ENCODE measurements at places on chromosomes 4 and X. TPM values are rescaled to one million over a fixed set of nuclear protein-coding genes. Genes with fewer than 3 reads are reported as not detected.

DNA sequence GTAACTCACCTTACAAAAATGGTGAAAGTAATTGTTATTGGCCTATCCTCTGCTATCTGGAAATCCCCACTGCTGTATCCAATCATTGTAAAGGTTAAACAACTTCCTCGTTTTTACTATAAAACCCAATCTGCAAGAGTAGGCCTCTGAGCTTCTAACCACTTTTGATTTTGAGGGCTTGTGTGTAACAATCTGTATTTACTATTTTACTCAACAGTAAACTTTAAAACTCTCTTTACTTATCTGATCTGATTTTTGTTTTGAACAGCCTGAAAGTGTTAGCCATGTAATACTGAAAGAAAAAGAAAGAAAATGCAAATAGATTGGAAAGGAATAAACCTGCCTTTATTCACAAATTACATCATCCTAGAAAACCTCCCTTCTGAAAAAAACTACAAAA is 63.1 kb downstream of the SLC10A7 start:
- no peaks in the 10 kb centered on the region for H3K27me3 ChIP-seq
- no peak for DNase-seq
- no peaks in the 10 kb centered on the region for H3K36me3 ChIP-seq
- H3K27ac ChIP-seq = no peak overlapping the region
- peaks cover 8% of the 10 kb centered on the region for H3K4me1 ChIP-seq

GRCh38 chr4:145613566-145614232 is 5.5 kb upstream of the MMAA start:
- H3K27me3 ChIP-seq = no peaks in the 10 kb centered on the region
- DNase-seq = no peak
- no peak overlapping the region for H3K4me3 ChIP-seq
- H3K36me3 ChIP-seq = no peaks in the 10 kb centered on the region
- H3K27ac ChIP-seq = no peak overlapping the region
- H3K4me1 ChIP-seq = peaks cover 5% of the 10 kb centered on the region

- H3K27ac ChIP-seq = no peak overlapping the region
- no peaks in the 10 kb centered on the region for H3K36me3 ChIP-seq
- H3K27me3 ChIP-seq = no peaks in the 10 kb centered on the region
These were observed 233.2 kb downstream of the EPHA5 start for GRCh38 chr4:65437102-65437501.

DNA sequence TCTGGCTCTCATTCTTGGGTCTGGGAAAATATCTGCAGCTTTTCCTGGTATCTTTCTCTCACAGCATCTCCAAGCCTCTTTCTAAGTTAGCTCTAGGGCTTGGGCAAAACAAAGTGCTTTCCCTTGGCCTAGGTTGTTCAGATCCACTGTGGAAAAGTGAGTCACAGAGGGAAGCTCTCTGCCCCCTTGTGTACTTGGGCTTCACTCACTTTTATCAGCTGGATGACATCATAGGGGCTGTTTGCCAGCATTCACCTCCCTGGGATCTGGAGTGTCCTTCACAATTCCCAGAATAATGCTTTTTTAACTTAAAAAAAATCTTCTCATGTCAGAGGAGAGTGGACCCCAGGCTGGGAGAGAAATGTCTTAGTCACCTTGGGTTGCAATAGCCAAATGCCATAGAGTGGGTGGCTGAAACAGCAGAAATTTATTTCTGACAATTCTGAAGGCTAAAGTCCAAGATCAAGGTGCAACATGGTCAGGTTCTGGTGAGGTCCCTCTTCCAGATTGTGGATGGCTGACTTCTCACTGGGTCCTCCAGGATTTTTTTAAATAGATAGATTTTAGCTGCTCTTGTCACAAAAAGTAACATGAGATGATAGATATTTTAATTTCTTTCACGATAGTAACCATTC is 247.8 kb downstream of the SH2D1A start:
- H3K4me1 ChIP-seq = no peaks in the 10 kb centered on the region
- H3K4me3 ChIP-seq = no peak overlapping the region
- H3K27ac ChIP-seq = no peak overlapping the region
- H3K27me3 ChIP-seq = no peaks in the 10 kb centered on the region
- H3K36me3 ChIP-seq = no peaks in the 10 kb centered on the region
- no peak for DNase-seq

DNA sequence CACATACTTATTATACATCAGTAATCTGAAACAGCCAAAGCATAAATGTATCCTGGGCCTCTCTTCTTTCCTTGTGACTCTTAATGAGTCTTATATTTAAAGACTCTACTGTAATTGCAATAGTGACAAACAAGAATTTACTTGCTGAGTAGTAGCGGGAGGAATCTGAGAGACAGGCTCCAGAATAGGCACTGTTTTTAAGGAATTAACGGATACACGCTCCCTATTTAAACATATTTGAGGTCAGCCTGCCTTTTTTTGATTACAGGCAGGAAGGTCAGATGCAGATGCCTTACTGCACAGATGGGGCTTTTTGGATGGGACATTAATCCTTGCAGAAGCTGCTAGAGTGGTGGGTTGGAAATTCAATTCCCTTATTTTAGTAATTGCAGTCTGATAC is 196.3 kb upstream of the ANXA3 start:
- H3K4me1 ChIP-seq = peaks cover 18% of the 10 kb centered on the region
- no peaks in the 10 kb centered on the region for H3K36me3 ChIP-seq
- H3K27ac ChIP-seq = no peak overlapping the region
- DNase-seq = no peak
- H3K4me3 ChIP-seq = no peak overlapping the region
- no peaks in the 10 kb centered on the region for H3K27me3 ChIP-seq

UGT2A3 gene
- total RNA-seq = not detected

- no peaks in the 10 kb centered on the region for H3K36me3 ChIP-seq
- no peak overlapping the region for H3K27ac ChIP-seq
- peak; percentile 4 for DNase-seq
- no peaks in the 10 kb centered on the region for H3K27me3 ChIP-seq
- no peak overlapping the region for H3K4me3 ChIP-seq
- H3K4me1 ChIP-seq = peaks cover 4% of the 10 kb centered on the region
These were observed 326.5 kb downstream of the ASMT start for GRCh38 chrX:1941321-1941720.

- DNase-seq = no peak
- no peaks in the 10 kb centered on the region for H3K36me3 ChIP-seq
- H3K27ac ChIP-seq = peak overlapping the region; percentile 43
- no peak overlapping the region for H3K4me3 ChIP-seq
These were observed 77.2 kb downstream of the DDIT4L start for GRCh38 chr4:100113096-100113495.

- no peaks in the 10 kb centered on the region for H3K4me1 ChIP-seq
- H3K27ac ChIP-seq = no peak overlapping the region
- H3K36me3 ChIP-seq = no peaks in the 10 kb centered on the region
- no peaks in the 10 kb centered on the region for H3K27me3 ChIP-seq
These were observed 10.1 kb upstream of the CXCL8 start for GRCh38 chr4:73730292-73730691.

DNA sequence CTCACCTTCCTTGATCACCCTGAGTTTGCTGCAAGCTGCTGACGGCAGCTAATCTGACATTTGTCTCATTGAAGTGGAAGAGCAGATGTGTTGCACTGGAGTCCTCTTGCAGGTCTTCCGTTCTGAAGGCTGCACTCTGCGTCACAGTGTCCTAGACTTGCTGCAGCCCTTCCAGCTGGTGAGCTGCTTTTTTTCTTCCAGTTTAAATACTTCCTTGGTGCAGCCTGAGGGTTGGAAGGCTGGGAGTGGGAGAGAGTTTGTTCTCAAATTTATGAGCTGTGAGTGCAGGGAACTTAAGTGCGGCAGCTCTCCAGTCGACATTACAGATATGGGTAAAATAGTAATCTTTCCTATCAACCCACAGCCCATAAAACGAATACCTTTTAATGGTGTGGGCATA is 303.6 kb upstream of the FAT1 start:
- H3K4me3 ChIP-seq = no peak overlapping the region
- no peak for DNase-seq
- H3K4me1 ChIP-seq = no peaks in the 10 kb centered on the region
- H3K27me3 ChIP-seq = no peaks in the 10 kb centered on the region
- no peaks in the 10 kb centered on the region for H3K36me3 ChIP-seq
- H3K27ac ChIP-seq = no peak overlapping the region

DNA sequence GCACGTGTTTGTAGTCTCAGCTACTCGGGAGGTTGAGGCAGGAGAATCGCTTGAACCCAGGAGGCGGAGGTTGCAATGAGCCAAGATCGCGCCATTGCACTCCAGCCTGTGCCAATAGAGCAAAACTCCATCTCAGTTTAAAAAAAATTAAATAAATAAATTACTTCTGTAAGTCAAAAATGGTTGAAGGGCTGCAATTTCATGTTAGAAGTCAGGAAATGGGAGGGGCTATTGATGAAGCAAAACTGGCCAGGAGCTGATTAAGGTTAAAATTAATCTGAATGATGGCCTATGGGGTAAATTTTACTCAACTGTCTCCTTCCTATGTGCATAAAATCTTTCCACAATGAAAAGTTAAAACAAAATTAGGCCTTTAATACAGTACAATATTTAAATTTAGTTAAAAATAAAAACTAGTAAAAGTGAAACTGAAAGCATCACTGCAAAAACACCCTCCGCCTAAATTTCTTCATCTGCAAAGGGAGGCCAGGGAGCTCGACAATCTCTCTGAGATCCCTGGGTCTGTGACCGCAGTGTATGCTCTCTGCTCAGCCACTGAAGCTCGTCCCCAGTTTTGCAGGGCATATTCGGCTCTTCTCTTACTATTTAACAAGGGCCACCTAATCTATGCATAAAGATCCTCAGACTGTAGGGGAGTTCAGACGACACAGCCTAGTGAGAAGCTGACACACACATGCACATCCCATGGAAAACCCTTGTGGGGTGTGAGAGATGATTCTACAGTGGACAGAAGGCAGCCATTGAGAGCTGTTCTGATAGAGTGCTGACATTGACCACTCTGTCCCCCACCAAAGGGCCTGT is 57.2 kb downstream of the IRF2 start:
- peaks cover 13% of the 10 kb centered on the region for H3K4me1 ChIP-seq
- no peak overlapping the region for H3K4me3 ChIP-seq
- no peaks in the 10 kb centered on the region for H3K36me3 ChIP-seq
- no peak overlapping the region for H3K27ac ChIP-seq

DNA sequence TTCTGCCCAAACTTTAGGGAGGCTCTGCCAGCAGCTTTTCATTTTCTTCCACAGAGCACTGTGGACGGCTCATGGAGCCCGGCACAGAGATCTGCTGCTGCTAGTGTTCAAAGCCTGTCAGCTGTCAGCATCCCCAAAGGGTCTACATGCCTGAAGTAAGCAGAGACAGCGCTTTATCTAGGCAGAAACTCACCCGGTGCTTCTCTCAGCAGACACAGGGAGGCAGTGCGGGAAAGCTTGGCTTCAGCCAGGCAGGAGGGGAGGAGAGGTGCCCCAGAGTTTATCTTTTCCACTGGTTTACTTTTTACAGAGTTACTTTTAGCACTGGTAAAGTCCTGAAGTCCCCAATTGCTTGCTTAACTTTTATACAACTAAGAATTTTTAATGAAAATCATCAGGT is 339.3 kb downstream of the NKX6-1 start:
- no peak overlapping the region for H3K4me3 ChIP-seq
- peak; percentile 79 for DNase-seq
- H3K27me3 ChIP-seq = no peaks in the 10 kb centered on the region
- H3K4me1 ChIP-seq = peaks cover 9% of the 10 kb centered on the region

DNA sequence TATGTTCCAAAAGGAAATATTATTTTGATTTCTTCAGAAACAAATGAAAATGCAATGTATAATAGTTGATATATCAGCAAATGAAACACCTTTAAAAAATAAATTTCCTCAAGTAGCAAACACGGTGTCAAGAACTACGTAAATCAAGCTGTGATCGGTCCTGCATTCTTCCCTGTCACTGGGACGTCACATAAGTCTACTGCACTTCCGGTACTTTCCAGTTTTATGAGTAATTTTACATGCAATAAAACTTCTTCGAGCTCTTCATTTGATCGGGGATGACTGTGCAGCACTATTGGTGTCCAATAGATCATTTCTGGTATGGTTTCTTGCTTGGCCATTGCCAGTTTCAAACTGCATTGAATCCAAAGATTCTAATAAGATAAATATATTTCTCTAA is 114.0 kb upstream of the VEGFC start:
- H3K27ac ChIP-seq = no peak overlapping the region
- H3K36me3 ChIP-seq = no peaks in the 10 kb centered on the region
- H3K4me3 ChIP-seq = no peak overlapping the region

GRCh38 chrX:21770631-21771321 is 12.9 kb upstream of the SMPX start:
- H3K4me3 ChIP-seq = no peak overlapping the region
- DNase-seq = no peak
- H3K27me3 ChIP-seq = no peaks in the 10 kb centered on the region
- H3K4me1 ChIP-seq = no peaks in the 10 kb centered on the region
- no peaks in the 10 kb centered on the region for H3K36me3 ChIP-seq

DNA sequence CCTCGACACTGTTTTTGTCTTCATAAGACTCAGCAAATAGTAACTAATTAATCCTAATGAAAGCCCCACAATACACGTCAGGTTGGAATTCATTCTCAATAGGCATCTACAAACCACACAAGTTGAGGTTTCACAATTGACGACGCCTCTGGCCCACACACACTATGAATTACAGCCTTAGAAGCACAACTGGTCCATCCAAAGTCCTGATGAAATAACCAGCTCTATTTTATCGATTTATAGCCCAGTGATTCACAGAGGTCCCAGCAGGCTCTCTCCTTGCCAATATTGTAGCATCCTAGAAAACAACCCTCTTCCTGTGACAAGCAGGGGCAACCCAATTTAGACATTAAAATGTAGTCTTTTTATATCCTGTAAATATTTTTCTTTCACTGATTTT is 112.1 kb downstream of the NR3C2 start:
- DNase-seq = no peak
- H3K4me1 ChIP-seq = no peaks in the 10 kb centered on the region
- no peaks in the 10 kb centered on the region for H3K36me3 ChIP-seq
- no peaks in the 10 kb centered on the region for H3K27me3 ChIP-seq
- H3K4me3 ChIP-seq = no peak overlapping the region
- no peak overlapping the region for H3K27ac ChIP-seq

DNA sequence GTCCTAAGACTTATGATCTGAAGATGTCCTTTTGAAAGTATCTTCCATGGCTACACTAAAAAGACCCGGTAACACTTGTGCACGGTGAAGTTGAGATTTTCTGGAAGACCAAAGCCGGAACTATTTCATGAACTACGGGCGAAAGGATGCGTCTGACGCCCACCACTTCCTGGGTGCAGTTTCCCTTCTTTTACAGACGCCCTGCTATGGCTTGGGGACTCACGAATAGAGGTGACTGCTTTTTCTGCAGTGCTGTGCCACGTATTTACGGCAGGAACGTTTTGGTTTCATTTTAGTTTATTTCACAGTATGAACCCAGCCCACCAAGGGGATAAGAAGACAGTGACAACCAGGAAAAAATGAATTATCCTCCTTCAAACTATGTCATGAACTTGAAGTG is 180.4 kb downstream of the AFAP1 start:
- H3K4me3 ChIP-seq = no peak overlapping the region
- no peak overlapping the region for H3K27ac ChIP-seq
- DNase-seq = no peak
- H3K27me3 ChIP-seq = no peaks in the 10 kb centered on the region

- H3K27me3 ChIP-seq = peaks cover 96% of the 10 kb centered on the region
- peaks cover 91% of the 10 kb centered on the region for H3K4me1 ChIP-seq
- H3K27ac ChIP-seq = no peak overlapping the region
- peak; percentile 76 for DNase-seq
These were observed 9.5 kb downstream of the BCOR start for GRCh38 chrX:40088299-40088625.

All from neural progenitor cell (in vitro differentiated cells).